NCI-H1105 (cell line): ENCODE measurements at places on chromosomes 4 and X.
A peak's percentile ranks its signal among the peaks of the same experiment; 100 is the strongest.

GRCh38 chr4:147620315-147620714 is 3.1 kb downstream of the TMEM184C start:
- no peak for DNase-seq

DNA sequence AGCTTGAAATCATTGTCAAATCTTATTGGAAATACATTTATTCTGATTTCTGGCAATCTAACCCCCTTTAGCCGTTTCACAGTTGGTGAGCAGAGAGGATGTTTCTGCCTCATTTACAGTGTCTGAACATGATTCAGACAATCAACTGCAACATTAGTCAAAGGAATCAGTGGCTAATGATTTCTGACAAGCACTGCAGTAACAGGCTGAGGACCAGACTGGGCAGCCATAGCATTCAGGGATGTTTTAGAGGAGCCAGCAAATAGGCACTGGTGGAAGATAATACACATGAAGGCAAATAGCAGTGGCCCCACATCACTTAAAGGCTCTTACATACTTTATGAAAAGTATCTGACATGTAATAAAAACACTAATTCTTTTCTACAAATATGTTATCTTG is 102.8 kb downstream of the TTC29 start:
- no peak for DNase-seq

DNA sequence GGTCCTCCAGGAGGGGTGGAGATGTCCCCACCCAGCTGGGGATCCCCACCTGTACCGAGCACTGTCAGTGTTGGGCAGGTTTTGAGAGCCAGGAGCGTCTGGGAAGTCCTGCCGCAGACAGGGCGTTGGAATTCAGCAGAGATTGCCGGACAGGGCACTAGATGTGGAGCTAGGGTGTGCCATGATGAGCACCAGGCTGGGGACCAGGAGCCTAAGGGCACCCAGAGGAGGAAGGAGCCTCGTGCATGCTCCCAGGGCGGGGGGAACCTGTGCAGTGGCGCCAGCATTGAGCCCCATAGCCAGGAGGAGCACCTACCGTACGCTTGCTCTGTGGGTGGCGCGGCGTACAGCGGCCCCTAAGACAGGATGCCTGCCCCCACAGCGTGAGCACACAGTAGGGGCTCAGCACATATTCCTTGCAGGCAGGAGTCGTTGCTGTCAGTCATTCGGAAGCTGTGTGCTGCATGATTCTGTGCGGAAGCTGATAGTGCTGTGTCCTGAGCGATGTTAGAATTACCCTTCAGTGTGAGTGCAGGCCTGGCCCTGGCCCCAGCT is 18.8 kb upstream of the TADA2B start:
- DNase-seq = no peak

GRCh38 chr4:187286525-187286924 is 562.9 kb upstream of the FAT1 start:
- no peak for DNase-seq

DNA sequence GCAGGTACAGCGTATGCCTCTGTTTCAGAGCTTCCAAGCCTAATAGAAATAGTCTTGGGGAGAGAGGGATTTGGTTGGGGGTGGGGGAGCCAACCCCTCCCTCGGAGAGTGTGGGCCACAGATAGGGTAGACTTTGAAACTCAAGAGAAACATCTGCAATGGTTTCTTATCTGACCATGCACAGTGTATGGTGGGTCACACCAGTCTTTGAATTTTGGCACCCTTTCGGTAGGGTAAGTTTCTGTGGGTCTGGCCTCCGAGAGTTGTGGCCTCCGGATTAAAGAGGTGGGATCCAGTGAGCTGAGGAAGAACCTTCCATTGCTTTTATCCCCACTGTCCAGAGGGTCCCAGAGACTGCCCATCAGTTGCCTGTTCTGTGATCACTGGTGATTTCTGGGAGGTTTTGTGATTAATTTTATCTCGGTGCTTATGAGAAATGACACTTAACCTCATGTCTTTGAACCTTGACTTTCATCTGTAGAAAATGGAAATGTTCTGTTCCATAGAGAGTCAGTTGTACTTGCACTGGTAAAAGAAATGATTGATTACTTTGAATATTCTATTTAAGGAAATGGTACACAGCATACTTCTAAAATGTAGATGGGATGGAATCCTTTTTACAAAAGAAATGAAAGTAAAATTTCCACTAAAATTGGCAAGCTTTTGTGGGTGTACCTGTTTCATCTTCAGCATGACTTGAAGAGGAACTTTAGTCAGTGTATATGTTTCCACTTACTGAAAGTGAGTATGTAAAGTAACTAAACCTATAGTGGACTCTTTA is 62.7 kb downstream of the TMEM131L start:
- DNase-seq = no peak

DNA sequence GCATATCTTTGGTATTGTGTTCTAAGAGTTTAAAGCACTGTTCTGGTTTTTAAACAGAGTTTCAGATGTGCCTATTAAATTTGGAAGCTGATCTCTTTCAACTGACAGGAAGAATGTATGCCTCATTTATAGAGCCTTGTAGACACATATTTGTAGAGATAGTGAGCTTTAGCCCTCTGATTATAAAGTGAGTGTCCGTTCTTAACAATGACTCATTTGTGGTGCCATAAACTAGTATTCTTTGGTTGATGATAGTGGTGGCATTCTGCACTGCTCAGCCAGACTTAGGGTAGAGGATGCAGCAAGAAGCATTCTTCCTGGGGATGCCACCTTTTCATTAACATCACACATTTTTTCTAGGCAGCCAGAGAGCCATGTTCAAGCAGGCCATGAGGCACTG is 121.7 kb downstream of the TLL1 start:
- DNase-seq = no peak

DNA sequence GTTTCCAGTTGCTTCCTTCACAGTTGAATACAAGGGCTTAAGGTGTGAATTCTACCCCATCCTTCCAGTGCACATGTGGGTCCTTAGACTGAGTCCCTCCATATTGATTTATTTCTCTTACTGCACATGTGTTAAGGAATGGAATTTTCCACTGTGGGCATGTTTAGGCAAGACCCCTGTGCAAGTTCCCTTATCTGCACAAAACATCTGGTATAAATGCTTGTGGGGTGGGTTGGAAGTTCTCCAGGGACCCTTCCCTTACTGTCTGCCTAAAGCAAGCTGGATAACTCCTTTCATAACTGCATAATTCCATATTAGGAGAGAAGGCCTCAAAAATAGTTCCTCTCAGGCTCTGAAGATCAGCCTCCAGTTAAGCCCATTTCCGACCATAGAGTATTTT is 570.9 kb downstream of the ADGRL3 start:
- no peak for DNase-seq

DNA sequence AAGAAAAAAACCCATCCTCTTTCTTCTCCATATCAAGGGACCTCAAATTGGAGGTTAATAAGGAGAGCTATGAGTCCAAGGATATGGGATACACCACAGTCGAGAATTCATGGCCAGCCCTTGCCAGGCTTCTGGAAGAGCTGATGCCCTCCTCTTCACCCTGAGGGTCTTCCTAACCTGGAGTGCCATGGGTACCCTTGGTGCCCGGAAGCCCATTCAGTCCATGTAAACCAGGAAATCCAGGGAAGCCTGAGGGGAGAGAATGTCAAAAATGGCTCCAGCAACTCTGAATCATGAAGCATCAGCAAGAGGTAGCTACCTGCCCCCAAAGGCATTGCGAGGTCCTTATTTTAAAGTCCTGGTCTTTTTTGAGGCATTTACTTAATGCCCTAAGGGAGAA is 78.2 kb downstream of the ATG4A start:
- DNase-seq = no peak

GRCh38 chr4:103400405-103400804 is 202.3 kb upstream of the CENPE start:
- no peak for DNase-seq

- no peak for DNase-seq
Observed at GRCh38 chr4:113384600-113384999, 335.1 kb downstream of the ANK2 start.

DNA sequence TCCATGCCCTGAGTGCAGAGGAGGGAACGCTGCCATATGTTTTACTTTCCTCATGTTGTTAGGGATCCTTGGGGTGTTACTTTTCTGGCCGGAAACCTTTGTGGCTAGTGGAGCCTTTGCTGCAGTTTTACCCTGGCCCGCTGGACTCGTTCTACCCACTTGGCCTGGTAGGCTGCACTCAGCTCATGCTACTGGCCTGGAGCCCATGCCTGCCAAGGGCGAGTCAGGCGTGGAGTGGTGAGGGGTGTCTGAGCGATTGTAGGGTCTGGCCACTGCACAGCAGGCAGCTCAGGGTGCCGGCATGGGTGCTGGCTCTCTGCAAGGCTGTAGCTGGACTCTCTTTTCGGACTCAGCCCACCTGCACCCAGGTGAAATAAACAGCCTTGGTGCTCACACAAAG is 41.4 kb upstream of the IL9R start:
- DNase-seq = no peak

GRCh38 chr4:40833212-40833611 is 83.5 kb downstream of the NSUN7 start:
- no peak for DNase-seq

DNA sequence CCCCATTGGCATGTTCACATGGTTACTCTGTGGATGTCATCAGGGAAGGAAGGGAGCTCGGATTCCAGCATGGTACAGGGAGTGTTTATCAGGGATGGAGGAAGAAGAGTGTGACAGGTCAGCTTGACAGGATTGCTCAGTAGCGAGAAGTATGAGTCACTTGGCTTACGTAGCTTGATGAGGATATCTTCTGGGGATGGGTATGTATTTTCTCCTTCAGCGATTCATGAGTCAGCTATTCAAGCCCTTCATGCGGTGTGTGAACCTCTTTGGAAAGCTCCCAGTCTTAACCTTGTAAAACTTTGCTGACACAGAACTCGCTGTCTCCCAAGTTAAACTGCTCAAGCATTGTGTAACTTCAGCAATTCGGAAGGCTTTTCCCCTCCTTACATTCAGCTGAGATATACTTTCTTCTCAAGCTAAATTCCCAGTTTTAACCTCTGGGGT is 275.4 kb downstream of the ARHGAP10 start:
- no peak for DNase-seq

GRCh38 chr4:155099231-155099630 is 109.2 kb upstream of the NPY2R start:
- DNase-seq = no peak

DNA sequence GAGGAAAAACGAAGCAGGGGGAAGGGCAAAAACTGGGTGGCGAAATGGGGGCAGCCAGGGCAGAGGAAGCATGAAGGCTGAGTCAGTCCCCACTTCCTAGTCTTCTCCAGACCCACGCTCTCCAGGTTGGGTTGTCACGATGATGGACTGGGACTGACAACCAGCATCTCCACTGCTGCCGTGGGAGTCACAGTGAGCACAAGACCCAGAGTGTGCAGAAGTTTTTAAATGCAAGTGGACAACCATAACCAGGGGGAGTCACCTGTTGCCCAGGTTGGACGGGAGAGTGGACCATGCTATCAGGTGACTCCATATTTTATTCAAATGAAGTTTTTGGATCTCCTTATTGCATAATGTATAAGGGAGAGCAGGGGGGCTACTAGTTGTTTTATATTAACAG is 511.4 kb upstream of the ZFP42 start:
- no peak for DNase-seq

- no peak for DNase-seq
Observed at GRCh38 chrX:153405426-153405825, 4.3 kb upstream of the PNMA6E start.

- DNase-seq = no peak
Observed at GRCh38 chr4:10032625-10033024, 11.3 kb upstream of the SLC2A9 start.

- DNase-seq = peak; percentile 87
Observed at GRCh38 chr4:9691238-9692065, 90.0 kb upstream of the DRD5 start.

- peak; percentile 37 for DNase-seq
Observed at GRCh38 chr4:89939546-89939945, 44.9 kb downstream of the MMRN1 start.

DNA sequence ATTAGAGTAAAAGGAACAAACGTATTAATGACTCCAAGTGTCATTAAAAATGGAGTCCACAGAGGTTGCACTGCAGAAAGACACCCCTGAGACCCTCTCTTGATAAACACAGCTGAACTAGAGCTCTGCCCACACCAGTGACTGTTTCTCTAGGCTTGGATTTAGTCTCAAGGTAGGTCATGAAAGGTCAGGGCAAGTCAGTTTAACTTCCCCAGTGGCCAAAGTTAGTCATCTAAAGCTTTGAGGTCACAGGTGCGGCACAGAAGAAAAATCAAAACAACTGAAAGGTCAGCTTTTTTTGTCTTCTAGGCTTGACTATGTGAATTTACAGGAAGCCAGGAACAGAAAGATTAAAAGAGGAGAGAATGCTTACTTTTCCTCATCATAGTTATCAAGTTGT is 749.6 kb downstream of the RAB28 start:
- no peak for DNase-seq

DNA sequence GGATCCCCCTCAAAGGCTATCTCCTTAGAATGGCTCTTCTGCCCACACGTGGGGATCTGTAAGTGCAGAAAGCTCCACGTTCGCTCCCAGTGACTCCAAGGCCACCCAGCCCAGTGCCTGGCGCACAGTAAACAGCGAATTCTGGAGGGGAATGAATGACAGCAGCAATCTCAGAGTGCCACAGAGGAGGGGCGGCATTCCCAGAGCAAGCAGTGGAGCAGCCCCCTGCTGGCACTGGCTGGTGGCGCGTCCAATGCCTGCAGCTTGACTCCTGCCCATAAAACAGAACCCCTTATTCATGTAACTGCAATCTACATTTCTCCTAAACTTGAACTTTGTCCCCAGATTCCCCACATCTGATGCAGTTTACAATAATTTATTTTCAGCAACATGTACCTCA is 6.9 kb upstream of the HELT start:
- no peak for DNase-seq

- peak; percentile 12 for DNase-seq
Observed at GRCh38 chr4:78612398-78613178, 61.0 kb downstream of the ANXA3 start.

GRCh38 chr4:74583089-74583700 is 138.3 kb downstream of the AREG start:
- DNase-seq = no peak

GRCh38 chrX:72683631-72684030 is 30.5 kb downstream of the PHKA1 start:
- DNase-seq = no peak

GRCh38 chr4:187983746-187984145 is 11.8 kb upstream of the ZFP42 start:
- DNase-seq = no peak

DNA sequence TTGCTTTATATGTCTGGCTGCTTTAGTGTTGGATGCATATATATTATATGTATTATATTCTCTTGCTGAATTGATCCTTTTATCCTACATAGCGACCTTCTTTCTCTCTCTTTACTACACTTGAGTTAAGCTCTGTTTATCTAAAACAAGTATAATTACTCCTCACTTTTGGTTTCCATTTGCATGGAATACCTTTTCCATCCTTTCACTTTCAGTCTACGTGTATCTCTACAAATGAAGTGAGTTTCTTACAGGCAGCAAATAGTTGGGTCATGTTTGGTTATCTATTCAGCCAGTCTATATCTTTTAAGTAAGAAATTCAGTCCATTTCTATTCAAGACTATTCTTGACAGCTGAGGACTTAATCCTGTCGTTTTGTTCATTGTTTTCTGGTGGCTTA is 167.5 kb upstream of the USP38 start:
- DNase-seq = no peak
